ENCODE measurements at places on chromosomes 11 and 22.

DNA sequence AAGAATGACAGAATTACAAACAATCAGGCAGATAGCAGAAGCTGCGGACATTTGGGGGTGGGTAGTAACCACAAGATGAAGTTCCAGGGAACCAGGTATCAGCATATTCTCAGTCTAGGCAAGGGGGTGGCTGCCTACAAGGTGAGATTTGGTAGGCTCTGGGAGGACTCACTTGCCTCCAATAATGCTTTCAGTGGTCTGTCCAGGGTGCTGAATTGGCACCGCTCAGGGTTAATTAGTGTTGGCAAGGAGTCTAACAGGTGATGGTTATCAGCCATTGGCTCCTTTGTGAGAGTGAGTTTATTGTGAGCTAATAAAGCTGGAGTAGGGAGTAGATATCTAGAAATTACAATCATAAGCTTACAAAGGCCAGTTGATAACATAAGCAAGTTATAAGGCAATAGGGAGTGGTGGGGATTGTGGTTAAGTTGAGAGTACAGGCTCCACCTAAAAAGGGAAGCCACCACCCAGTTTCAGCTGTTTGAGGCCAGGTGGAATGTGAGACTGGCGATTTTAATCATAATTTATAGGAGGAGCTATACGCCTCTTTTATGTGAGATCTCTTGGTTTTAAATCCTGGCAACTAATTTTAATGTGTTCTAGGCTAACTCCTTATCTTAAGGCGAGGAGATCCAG, 320.5 kb downstream of the MIAT start:
- no peak for DNase-seq

DNA sequence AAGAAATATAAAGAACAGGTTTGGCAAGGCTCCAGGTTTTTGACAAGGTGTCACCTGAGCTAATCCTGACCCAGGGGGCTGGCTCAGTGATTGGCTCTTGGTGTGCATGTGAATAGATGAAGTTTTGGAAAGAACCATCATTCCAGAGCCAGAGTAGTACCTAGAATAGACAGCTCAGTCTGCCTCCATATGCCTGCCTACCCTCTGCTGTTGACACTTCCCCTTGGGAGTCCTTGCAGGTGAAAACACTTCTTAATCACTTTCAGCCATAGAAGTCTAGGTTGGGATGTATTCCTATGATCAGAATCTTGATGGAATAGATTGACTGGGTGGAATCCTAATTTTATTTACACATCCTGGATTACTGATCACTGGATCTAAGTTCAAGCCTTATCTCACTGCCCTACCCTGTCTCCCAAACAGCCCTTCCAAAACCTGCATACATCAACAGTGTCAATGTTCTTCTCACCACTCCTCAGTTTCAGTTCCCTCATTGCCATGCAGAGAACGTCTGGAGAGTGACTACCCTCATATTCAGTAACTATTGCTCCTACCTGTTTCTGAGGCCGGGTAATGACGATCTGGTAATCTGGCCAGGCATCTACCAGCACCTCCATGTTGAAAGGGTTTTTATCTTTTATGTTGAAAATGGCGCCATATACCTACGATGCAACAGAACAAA, 6.7 kb downstream of the GLYATL2 start:
- no peak for DNase-seq

DNA sequence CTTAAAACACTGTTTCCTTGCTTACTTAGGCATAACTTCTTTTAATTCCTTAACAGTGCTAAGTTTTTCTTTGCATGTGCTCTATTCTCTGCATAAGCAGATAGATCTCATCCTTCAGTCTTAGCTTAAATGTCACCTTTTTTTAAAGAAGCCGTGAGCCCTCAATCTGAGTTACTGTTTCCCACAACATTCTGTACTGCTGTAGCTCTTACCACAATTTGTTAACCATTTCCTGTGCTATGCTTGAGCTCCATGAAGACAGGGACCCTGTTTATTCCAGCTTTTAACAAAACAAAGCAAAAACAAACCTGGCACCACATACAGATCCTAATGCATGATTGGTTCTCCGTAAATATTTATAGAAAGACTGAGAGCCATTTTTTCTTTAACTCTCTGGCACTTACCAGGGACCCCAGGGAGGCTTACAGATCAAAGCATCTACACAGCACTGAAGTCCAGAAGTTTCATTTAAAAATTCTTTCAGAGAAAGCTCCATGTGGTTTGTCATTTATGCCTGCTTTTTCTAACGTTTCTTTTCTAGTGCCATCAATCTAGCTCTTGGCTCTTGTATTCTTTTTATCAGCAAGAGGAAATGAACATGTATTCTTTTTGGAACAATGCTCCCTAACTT, 74.9 kb downstream of the DYNC2H1 start:
- no peak for DNase-seq

- DNase-seq: no peak
Observed at GRCh38 chr11:126512251-126512650, 156.8 kb downstream of the ST3GAL4 start.

- DNase-seq: no peak
Observed at GRCh38 chr11:79637219-79637618, 196.4 kb upstream of the TENM4 start.

DNA sequence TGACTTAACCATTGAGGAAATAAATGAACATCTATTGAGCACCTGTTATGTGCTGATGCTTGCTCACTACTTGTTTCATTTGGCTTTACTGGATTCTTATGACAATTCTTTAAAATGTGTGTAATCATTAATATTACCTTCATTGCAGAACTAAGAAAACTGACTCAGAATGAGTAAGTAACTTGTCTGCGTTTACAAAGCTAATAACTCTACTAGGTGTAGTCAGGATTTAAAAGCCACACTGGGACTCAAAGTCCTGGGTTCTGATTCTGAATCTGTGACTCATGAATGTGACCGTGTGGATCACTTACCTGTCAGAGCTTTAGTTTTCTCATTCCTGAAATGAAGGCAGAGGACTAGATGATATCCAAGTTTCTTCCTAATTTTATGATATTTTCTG, 23.4 kb upstream of the KIRREL3 start:
- no peak for DNase-seq

DNA sequence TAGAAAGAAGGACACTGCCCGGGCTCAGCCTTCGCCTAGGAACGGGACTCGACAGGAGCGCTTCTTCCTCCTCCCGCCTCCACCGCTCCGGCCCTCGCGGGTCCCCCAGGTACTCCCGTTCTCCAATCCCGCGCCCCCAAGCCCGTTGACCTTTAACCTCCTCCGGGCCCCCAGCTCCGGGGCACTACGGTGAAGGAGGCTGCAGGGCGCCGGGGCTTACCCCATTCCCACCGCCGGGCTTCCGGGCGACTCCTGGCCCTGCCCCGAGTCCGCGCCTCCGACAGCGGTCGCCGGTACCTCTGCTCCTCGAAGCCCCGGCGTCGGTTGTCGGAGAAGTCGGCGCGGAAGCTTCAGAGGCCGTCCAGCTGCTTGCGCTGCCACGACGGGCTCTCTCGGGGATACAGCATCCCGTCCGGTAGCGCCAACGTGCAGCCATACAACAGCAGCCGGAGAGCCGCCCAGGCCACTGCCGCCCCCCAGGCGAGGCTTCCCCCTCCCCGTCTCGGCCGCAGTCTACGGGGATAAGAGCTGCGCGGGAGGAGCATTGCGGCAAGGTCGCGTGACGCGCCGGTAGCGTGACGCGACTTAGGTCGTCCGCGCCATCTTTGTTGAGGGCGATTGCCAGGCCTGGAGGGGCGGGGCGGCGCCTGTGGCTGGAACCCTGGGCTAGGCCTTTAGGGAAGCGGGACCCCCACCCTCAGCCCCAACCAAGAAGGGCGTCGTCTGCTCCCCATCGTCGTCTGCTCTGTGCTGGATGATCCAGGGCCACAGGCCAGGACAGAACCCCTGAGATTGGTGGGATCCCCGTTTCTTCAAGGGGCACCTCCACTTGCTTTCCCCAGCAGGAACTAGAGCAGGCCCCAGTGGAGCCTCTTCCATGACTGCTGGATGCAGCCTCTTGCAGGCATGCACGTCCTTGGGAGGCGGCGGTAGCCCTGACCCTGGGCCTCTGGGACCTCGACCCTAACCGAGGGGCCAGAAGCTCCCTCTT, 26.3 kb downstream of the RGL4 start:
- DNase-seq: peak; percentile 94

DNA sequence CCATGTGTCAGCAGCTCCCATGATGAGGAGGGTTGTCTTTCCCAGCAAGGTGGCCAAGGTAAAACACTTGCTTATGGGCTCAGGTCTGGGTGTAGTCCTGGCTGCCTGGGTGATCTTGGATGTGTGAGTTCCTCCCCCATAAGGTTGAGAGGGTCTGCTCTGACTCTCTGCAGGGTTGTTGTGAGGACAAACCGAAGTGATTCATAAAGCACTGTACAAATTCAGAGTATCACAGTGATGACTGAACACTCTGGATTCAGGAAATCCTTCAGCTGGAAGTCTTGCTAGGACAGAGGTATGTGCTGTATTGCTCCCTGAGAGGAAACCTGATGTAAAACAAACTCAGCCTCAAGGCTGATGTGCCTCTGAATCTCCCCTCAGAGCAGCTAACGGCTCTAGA, 220.9 kb upstream of the PITPNB start:
- no peak for DNase-seq

DNA sequence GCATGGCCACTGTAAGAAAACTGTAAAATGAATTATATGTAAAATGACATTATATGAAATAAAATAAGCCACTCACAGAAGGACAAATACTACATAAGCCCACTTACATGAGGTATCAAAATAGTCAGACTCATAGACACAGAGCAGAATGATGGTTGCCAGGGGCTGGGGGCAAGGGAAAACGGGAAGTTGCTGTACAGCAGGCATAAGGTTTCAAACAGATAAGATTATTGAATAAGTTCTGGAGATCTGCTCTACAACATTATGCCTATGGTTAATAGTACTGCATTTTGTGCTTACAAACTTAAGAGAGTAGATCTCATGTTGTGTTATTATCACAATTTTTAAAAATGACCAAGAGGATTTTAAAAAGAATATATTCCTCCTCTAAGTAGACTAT, 32.7 kb upstream of the HEPHL1 start:
- no peak for DNase-seq

All from islet precursor cell (in vitro differentiated cells).